ENCODE measurements at places on chromosomes 1 and 21.

DNA sequence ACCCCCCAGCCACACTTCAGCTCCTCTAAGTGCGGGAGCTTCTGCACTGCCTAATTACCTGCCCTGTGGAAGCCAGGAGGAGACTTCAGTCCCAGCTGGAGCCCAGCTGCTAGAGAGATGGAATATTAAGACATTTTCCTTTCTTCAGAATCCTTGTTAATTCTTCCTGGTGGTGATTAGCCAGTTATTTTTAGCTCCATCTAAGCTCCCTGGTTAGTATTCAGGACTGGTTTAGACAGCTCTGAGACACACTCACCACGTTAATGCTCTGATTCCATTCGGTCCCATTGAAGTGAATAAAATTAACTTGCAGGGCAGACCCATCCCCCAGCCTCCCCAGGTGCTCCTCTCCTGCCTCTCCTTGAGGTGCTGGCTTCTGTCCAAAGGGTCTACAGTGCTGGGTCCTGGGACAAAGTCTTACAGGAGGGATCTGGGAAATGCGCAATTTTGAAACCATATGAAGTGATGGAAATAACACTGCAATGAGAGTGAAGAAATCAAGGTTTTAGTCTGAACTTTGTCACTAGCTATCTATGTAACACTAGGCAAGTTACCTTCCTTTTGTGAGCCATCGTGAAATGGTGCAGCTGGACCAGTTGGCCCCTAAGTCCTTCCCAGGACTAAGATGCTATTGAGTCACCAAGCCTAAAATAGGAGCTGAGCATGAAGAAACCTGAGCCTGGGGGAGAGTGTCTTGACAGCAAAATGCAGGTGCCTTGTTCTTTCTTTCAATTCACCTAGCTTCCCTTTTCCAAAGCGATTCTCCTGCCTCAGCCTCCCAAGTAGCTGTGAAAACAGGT, 117.4 kb upstream of the ATP1A1 start:
- DNase-seq: no peak

GRCh38 chr1:24362982-24363614, 43.9 kb downstream of the GRHL3 start:
- DNase-seq: peak; percentile 73

DNA sequence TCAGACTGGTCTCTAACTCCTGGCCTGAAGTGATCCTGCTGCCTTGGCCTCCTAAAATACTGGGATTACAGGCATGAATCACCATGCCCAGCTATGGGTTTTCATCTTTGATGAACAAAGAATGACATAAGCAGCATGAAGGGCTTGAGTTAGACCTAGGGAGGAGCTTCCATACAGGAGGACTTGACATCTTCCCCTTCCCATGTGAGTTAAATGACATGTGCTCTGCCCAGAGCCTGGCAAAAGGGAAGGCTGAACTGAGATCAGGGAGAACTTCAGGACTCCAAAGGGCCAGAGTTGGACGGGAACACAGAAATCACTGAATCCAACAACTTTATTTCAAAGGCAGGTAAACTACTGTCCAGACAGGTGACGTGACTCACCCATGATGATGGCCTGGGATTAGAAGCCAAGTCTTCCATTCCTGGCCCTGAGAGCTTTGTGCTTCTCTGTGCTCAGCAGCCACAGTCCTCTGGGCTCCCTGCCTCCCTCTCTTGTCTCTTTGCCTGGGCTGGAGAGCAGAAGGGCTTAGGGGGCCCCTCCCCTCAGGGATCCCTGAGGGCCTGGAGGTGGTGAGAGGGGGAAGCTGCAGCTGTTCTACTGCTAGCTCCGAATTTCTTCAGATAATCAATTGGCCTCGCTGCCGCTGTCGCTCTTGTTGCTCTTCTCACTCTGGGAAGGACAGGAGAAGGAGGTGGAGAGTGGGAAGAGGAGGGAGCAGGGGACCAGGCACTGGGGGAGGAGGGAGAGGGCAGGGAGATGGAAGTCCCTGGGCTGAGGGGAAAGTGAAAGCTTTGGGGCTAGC, 7.6 kb downstream of the NHLH1 start:
- no peak for DNase-seq

DNA sequence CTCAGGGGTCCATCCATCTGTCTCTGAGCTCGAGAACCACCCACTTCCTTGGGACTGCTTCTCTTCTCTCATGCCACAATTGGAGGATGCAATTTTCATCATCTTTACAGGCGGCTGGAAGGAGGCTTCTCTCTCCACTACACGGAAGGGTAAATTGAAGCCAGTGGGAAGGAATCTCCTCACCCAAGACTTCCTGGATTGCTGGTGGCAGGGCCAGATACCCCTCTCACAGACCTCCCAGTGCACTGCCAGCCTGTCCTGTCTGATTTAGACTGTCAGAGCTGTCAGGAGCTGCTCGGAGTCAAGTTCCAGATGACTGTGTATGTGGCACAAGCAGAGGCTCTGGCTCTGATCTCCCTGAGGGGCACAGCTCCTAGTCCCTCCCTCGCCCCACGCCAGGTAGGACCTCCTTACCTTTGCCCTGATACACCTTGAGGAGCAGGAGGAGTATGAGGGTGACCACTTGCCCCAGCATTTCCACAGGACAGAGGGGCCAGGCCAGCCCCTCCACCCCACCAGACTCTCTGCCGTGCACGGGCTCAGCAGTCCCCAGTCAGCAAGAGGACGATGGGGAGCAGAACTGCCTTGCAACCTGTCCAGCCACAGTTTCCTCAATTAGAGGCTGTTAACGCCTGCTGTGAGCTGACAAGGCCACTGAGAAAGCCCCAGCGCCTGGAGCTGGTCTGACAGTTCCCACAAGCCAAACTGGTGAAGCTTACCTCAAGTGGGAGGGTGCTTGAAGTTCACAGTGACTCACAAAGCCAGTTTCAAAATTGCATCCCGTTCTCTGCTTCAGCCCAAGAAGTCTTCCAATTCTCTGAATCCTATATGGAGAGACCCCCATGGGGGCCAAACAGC, at the start of gene CD244:
Gene CD244 (minus strand): TSS at position 685 of the 858 bp plus-strand sequence. CDS start 210 bp downstream, at position 475.
- DNase-seq: no peak

- peak; percentile 14 for DNase-seq
Measured at GRCh38 chr1:39795651-39796050, 7.0 kb upstream of the BMP8B start.

- no peak for DNase-seq
Measured at GRCh38 chr1:1307261-1307922, 338 bp downstream of the ACAP3 start.

DNA sequence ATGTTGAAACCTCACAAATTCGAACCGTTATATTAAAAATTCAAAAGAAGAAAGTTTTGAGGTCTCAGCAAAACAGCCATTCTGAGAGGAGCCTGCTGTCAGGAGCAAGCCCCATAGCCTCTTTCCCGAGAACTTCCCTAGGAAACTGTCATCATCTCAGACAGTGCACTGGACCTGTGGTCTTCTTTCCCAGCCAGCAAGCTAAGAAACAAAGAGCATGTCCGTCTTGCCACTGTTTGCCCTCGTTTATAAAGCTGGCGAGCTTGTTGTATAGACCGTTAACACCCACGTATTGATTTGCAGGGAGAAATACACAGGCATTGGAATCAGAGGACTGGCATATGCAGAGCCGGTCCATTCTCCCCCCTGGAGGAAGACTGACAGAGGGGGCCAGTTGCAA, 407.0 kb downstream of the NPHP4 start:
- DNase-seq: no peak

DNA sequence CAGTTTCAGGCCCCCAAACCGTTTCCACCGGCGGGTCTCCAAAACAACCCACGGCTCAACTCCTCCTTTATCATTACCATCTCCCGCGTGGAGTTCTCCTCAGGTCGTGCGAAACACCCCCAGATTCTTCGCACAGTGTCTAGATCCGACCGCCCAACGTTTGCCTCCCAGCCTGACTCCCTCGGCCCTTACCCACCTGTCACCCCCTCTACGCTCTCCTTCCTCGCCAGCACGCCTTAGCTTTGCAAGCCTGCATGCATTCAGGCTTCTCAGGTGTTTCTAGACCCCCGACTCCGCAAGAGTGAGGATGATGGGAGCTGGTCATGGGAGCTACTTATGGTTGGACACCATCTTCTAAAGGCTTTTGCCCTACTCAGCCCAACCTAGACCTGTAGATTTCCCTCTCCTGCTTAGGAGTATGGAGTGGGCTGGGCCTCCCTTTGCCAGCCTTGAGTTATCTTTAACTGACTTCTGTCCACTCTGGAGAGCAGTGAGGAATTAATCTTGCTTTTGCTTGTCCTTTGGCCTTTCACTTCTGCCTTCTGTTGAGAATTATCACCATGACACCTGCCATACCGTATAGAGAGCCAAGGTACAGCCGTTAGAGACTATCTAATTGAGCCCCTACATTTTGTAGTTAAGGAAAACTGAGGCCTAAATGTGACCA, 865 bp downstream of the ATP5IF1 start:
- DNase-seq: no peak

GRCh38 chr1:165212229-165212628, 144.3 kb downstream of the LMX1A start:
- no peak for DNase-seq

DNA sequence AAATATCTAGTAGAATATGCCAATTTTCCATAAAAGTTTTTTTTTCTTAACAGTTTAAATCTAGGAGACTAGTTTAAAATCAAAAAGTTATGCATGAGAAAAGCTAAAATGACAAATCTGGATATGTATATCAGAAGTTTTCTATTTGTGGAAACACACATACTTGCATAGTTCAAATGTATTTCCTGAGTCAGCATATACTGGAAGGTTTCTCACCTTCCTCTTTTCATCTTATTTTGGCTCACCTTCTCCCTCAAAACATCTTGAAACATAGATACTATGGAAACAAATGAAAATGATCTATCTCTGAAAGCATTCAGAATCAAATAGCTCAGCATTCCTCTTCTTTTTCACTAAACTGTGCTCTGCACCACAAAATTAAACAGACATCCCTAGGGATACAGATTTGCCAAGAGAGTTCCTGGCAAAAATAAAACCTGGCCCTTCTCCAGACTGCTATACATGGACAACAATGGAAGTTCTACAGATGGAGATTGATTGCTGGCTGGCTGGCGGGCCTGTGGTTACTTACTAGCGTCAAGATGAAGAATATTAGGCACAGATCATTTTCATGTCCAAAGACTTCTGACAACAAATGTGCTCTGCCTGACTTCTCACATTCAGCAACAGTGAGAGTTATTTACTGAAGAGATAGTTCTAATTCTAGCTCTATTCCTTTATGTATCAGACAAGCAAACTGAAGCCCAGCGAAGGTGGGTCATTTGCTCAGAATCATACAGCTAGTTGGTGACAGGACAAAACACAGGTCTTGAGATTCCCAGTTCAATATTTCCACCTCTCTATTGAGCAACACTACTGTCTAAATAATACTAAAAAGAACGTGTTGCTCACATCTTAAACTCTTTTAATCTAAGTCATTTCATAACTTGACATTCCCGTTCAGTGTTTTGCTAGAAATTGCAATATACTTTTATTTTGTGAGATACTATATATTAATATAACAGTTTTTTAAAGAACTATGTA, 26.6 kb downstream of the DIPK1A start:
- no peak for DNase-seq

GRCh38 chr1:90835661-90836344, 118.7 kb upstream of the BARHL2 start:
- DNase-seq: peak; percentile 65

GRCh38 chr21:29194342-29194741, 63.9 kb downstream of the MAP3K7CL start:
- no peak for DNase-seq

- no peak for DNase-seq
Measured at GRCh38 chr1:6911974-6912373, 126.7 kb downstream of the CAMTA1 start.

GRCh38 chr1:209929751-209930150, 8.3 kb upstream of the SYT14 start:
- no peak for DNase-seq

- DNase-seq: no peak
Measured at GRCh38 chr21:17802572-17802971, 16.6 kb downstream of the C21orf91 start.

GRCh38 chr21:39523915-39524314, 72.1 kb downstream of the SH3BGR start:
- DNase-seq: no peak

GRCh38 chr1:27257155-27257554, 22.7 kb downstream of the WDTC1 start:
- no peak for DNase-seq

DNA sequence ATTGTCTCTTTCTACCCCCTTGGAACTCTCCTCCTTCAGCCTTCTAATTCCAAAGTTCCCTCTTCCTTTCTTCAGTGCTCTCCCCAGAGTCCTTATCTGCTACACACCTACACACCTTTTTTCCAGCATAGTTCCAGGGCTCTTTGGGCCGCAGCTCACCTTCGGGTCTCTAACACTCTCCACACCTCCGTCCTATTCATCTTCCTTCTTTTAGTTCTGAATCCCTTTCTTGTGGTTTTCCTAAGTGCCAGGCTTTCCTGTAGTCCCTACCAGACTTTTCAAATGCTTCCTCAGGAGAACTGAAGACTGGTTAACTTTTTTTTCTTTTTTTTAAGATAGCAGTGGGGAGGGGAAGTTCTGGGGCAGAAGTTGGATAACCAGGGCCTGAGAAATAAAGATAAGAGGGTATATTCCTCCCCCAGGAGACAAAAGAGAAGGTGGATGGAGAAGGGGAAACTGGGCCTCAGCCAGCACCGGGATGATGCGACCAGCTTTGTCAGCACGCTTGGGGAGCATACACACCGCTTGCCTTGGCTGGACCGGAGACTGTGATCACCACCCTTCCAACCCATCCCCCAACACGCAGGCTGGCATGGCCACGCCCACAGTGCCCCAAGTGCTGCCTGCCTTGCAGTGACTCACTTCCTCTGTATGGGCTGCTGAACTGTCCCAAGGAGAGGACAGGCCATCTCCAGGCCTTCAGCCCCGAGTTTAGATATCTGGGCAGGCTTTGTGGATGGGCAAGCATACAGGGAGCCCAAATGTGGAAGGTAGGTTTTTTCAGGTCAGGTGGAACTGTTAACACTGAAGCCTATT, 2.5 kb upstream of the CERS2 start:
- DNase-seq: peak; percentile 92

DNA sequence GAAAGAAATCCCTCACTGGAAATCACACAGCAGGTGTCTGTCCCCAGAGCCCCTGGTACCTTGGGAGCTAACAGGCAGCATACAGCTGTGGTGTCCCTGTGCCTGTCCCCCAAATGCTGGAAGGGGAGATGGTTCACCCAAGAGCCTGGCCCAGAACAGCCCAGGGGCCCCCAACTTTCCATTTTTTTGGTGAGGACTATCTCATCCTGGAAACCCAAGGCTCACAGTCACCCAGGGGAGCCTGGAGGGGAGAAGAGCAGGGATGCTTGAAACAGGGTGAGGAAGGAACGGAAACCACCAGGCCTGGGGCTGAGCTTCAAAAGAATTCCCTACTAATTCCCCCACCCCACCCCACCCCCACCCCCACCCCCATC, 3.6 kb downstream of the SDC3 start:
- DNase-seq: peak; percentile 60

Data from sigmoid colon (tissue), 7 donors.